NCI-H187 (cell line): ENCODE measurements at places on chromosomes 3 and 15.

- DNase-seq = no peak
Measured at GRCh38 chr3:20575146-20575545, 389.1 kb upstream of the SGO1 start.

GRCh38 chr3:136350132-136350531 is 100.0 kb downstream of the PCCB start:
- DNase-seq = no peak

DNA sequence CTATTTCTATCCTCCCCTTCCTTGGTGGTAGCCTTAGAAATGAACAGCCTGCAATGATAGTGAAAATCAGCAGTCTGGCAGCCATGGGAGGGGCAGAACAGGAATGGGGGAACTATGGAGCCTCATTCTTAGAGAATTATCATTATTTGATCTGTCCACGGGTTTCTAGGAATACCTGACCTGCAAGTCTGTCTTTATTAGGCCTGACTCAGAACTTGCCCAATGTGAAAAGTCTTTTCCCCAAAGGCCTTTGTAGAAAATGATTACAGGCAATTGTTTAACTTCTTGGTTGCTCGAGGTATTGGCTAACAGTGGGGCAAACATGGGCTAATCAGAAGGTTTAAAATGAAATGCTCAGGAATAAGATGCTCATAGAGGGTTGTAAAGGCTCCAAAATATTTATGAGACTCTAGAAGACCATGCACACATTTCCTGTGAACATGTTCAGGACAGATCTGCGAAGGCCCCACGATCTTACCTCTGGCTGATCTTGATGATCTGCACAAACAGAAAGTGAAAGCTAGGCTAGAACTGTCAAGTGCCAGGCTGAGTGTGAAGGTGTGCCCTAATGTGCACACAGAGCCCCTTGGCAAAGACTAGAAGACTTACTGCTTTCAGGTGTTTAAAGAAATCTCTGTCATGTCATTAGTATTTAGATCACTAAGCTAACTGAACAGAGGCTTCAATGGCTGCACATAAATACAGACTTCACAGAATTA is 39.6 kb upstream of the LAMP3 start:
- DNase-seq = no peak

DNA sequence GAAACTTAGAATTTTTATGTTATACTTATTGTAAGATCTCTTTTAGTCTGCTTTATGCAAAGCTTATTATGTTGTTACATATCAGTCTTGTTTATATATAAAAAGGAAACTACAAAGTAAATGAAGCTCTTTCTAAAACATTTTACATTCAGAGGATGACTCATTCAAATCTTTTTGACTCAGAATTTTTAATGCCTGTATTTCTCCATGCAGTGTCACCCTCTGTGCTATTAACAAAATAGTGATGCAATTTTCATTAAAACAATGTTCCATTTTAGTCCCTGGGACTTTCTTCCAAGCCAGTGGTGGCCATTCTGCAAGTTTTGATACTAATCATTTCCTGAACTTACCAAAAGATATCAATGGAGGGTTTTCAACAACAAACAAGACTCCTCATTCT is 216.1 kb downstream of the NAALADL2 start:
- DNase-seq = no peak

DNA sequence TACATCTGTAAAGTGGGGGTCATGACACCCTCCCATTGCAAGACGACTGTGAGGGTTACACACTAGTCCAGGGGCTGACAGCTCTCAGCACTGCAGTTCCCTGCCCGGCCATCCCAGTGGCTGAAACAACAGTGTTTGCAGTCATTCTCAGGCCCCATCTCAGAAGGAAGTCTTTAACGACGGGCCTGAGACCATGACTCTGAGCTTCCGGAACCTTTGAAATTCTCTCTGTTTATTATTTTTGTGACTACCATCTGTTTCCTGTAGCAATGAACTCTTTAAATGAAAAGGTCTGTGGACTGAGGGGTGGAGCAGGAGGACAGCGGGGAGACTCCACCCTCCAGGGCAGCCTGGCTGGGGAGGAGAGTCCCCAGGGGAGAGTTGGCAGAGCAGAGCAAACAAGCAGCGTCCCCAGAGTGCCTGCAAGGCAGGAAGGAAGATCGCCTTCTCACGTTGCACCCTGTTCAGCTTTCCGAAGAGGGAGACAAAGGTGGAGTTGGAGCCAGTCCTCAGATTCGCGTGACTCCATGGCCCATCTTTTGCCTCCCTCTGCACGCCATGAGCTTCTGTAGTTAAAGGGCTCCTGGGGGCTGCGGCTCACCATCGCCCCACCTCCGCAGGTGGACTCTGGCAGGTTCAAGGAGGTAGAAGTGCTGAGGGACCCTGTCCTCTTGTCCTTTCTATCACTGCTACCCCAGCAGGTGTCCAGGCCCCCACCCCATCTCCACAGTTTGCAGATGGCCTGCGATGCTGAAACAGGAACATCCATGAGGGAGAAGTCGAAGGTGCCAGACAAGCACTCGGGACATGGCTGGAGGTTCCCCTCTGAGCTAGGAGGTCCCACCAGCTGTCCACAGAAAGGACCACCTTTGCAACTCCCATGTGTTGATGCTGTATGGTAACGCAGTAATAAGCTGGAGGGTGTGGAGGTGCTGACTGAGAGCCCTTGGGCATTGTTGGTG is 525.8 kb upstream of the PROK2 start:
- peak; percentile 31 for DNase-seq

DNA sequence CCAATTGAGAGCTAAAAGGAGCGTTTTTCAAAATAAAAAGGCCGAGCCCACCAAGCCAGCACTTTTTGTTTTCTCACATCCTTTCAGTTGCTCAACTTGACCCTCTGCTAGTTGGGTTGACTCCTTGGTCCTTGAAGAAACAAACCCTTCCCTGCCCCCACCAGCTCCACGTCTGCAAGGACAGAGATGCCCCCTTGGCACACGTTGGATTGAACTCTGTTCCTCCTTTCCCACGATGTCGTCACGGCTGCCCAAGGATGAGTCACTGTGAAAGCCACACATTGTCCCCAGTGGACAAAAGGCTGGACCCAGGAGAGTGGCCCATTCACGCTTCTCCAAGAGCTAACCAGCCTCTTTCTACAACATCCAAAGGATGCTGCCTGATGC is 43.0 kb upstream of the SPATA12 start:
- no peak for DNase-seq

GRCh38 chr3:24923570-24923969 is 428.9 kb upstream of the THRB start:
- no peak for DNase-seq

GRCh38 chr3:55735976-55736375 is 248.9 kb upstream of the WNT5A start:
- no peak for DNase-seq

GRCh38 chr15:31272558-31273257 is 53.9 kb upstream of the KLF13 start:
- no peak for DNase-seq

- DNase-seq = no peak
Measured at GRCh38 chr3:52359116-52359855, 43.2 kb downstream of the DNAH1 start.

- DNase-seq = no peak
Measured at GRCh38 chr3:182812123-182812522, 18.8 kb downstream of the ATP11B start.

DNA sequence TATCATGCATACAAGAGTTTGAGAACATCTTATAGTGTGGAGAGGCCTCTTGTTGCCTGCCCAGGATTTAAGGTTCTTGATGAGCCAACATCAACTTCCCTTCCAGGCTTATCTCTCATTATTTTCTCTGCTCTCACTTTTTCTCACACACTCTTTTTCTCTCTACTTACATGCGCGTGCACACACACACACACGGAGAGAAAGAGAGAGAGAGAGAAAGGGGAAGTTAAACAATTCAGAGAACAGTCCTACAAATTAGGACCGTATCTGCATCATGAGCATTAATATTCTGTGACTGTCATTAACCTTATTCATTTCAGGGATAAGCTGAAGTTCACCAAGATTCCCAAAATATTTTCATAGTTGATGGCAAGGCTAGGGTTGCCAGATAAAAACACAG is 269.0 kb downstream of the ZNF621 start:
- DNase-seq = no peak

DNA sequence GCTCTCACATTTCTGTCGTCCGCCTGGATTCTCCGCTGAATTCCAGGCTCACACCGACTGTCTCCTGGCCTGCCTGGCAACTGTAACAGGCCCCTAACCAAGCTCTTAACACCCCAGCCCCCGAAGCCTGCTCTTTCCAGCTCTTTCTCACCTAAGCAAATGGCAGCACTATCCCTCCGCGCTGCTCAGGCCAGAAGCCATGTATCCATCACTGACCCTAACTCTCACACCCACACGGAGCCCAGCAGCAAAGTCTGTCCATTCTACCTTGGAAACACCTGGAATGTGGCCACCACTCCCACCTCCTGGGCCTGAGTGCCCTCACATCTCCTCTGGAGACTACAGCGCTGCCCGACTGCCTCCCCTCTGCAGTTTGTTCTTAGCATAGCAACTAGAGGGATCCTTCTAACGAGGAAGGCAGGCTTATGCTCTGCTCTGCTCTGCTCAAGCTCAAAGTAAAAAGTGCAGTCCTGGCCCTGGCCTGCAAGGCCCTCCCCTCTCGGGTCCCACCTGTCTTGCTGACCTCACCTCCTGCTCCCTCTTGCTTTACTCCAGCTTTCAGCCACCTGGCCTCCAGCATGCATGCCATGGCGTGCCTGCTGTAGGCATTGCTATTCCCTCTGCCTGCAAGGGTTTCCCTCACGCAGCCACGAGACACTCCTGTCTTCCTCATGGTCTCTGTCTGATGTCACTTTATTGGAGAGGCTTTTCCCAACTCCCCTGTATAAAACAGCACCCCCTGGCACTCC is 27.2 kb downstream of the FEM1B start:
- no peak for DNase-seq

DNA sequence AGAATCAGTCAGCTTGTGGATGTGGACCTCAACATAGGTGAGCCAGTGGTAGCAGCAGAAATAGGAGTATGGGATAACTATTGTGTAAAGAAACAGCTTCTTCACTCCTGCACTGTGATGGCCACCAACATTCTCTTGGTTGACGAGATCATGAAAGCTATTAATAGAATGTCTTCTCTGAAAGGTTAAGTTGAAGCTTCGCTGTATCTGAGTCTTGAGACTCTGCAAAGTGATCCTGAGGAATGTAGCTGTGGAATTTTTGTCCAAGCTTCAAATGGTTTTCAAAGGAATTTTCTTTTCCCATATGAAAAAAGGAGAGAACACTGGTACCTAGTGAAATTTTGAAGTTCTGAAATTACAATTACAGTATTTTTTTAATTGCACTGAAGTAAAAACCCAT is 146.3 kb downstream of the GMNC start:
- DNase-seq = no peak

GRCh38 chr15:43872416-43873020 is 45.7 kb downstream of the WDR76 start:
- DNase-seq = no peak

DNA sequence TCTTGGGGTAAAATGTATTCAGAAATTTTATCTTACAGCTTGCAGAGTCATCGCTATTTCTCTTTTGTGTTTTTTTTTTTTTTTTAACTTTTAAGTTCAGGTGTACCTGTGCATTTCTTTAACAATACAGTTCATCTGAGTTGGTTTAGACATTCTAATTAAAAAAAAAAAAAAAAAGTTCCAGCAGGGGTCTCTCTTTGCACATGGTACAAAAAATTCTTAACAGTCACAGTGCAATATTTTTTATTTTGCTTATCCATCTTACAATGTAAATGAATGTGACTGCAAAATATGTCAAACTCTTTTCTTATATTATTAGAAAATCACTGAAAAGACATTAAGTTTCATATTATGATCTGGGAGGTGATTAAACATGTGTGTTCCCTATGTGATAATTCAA is 47.5 kb upstream of the SLC9A9 start:
- DNase-seq = no peak

DNA sequence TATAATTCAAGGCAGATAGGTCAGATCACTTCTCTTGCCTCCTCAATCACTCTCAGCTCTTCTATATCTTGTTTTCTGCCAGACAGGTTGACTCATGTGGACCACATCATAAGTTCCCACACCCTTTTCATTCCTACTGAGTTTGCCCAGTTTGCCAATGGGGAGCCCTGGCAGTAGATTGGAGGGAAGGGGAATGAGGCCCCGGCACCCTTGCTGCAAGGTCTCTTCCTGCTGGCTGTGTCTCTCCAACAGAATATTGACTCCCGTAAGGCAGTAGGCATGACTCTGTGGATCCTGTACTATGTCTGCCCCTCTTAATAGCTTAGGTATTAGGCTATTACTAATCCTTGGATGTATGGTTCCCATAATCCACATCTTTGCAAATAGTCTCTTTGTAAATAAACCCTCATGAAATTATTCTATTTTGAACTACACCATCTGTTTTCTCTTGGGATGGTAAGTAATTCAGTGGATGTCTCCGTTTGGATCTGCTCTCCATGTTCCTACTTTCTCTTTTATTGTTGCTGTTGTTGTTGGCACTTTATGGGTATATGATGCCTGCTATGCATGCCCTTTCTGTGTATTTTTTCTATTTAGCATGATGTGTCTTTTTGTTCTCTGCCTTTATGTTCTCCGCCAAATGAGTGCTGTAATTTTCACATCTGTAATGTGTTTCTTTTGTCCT is 65.5 kb upstream of the DCBLD2 start:
- DNase-seq = no peak

- no peak for DNase-seq
Measured at GRCh38 chr3:9976721-9977709, 9.6 kb downstream of the EMC3 start.

DNA sequence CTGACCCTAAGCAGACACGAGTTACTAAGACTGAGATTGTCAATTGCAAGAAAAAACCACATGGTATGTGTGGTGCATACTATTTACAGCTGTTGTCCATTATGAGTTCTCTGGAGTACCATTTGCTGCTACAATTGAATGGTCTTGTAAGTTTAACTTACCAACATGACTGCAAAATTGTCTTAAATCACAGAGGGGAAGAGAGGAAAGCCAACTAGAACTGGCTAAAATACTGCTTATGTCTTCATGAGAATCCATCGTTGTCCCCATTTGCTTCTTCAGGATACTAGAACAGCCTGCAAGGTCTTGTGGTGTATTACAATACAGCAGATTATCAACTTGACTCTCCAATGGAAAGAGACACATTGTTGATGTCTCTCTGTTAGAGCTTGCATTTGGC is 313.2 kb downstream of the AGBL1 start:
- DNase-seq = no peak

GRCh38 chr3:140007911-140008869 is 73.2 kb downstream of the CLSTN2 start:
- no peak for DNase-seq

GRCh38 chr3:69743975-69744906 is 5.0 kb downstream of the MITF start:
- DNase-seq = no peak

- no peak for DNase-seq
Measured at GRCh38 chr3:65539616-65540015, 499.1 kb downstream of the MAGI1 start.

DNA sequence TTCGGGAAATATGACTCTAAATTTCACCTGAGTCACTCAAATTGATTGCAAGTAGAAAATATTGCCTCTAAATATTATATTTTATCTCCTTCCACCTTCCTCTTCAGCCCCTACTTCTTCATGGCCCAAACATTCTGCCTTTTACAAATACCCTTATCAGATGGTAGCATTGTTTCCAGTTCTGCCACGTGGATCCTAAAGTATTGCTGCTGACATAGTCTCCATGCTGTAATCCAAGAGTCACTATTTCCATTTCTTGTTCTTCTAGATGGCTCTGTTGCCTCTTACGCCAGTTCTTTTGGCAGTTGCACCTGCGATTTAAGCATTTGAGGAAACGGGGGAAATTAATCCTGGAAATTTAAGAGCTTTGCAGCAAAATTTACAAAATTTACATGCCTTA is 13.6 kb downstream of the LMOD3 start:
- DNase-seq = no peak

- DNase-seq = no peak
Measured at GRCh38 chr15:75966073-75966472, 46.2 kb downstream of the NRG4 start.
